ENCODE measurements at places on chromosomes 16 and 17.

DNA sequence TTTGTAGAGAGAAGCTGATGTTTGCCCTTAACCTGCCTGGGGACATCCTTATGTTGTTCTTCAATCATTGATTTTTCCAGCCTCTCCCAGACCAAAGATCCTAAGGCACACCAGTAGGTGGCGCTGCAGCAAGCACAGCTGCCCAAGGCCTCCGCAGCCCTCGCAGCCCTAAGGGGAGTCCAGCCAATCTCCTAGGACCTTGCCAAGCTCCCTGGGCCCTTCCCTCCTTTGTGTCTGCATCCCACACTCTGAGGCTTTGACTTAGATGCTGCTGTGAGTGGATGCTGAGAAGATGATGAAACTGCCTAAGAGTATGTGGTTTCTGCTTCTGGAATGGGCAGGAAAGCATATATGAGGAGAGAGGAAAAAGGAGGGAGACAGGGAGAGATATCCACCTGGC lies 47.1 kb downstream of the SPACA3 start:
- H3K4me1 ChIP-seq = no peaks in the 10 kb centered on the region
- no peak overlapping the region for H3K4me3 ChIP-seq
- H3K27ac ChIP-seq = no peak overlapping the region
- H3K36me3 ChIP-seq = no peaks in the 10 kb centered on the region

DNA sequence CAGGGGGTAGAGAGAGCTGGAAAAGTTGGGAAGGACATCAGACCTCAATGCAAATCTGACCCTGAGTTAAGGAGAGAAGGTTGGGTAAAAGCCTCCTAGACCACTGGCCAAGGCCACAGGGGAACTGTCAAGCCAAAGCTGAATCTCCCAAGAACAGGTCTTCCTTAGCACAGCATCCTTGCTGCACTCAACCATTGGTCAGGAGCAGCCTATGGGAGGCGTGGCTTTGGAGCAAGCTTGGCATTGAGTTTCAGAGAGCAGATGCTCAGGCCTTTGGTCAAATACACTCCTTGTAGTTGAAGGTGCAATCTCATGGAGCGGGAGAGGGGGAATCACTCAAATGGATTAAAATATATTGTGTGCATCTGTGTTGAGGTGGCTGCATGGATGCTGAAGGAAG lies 21.8 kb downstream of the SOX9 start:
- H3K27me3 ChIP-seq = no peaks in the 10 kb centered on the region
- H3K36me3 ChIP-seq = no peaks in the 10 kb centered on the region
- peaks cover 5% of the 10 kb centered on the region for H3K4me1 ChIP-seq
- DNase-seq = no peak
- no peak overlapping the region for H3K27ac ChIP-seq

GRCh38 chr17:78438694-78439325 lies 60.4 kb downstream of the PGS1 start:
- H3K36me3 ChIP-seq = no peaks in the 10 kb centered on the region
- H3K4me1 ChIP-seq = peaks cover 7% of the 10 kb centered on the region
- no peak for DNase-seq
- no peak overlapping the region for H3K27ac ChIP-seq

GRCh38 chr16:3608069-3608468 lies 3.3 kb downstream of the SLX4 start:
- H3K27ac ChIP-seq = no peak overlapping the region
- H3K36me3 ChIP-seq = peaks cover 5% of the 10 kb centered on the region
- H3K4me1 ChIP-seq = peaks cover 6% of the 10 kb centered on the region
- no peaks in the 10 kb centered on the region for H3K27me3 ChIP-seq
- H3K4me3 ChIP-seq = no peak overlapping the region

DNA sequence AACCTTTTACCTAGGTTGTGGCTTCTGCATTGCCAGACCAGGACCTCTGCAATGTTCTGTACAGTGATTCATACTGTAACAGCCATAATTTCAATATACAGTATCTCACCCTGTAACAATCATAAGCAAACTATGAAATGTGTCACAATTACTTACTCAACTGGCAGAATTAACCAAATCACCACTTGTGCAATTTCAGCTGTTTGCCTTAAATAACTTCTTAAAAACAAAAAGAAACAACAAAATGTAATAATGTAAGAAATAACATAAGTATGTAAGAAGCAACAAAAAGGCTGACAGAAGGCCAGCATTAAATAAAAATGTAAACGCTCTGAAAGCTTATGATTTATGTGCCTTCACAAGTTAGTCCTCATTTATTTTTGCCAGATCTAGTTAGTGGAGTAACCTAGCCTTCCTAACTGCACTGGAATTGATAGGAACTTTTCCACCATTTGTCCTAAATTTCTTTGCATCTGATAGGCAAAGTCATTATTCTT lies 96.9 kb downstream of the SKAP1 start:
- no peaks in the 10 kb centered on the region for H3K4me1 ChIP-seq
- H3K4me3 ChIP-seq = no peak overlapping the region
- no peak overlapping the region for H3K27ac ChIP-seq

- H3K27ac ChIP-seq = no peak overlapping the region
- H3K36me3 ChIP-seq = no peaks in the 10 kb centered on the region
- H3K4me1 ChIP-seq = peaks cover 9% of the 10 kb centered on the region
- peak; percentile 29 for DNase-seq
Measured at GRCh38 chr16:66660422-66661209, 35.9 kb downstream of the CMTM4 start.

GRCh38 chr17:59287452-59287851 lies 44.0 kb upstream of the YPEL2 start:
- no peak overlapping the region for H3K27ac ChIP-seq
- no peak overlapping the region for H3K4me3 ChIP-seq
- H3K4me1 ChIP-seq = no peaks in the 10 kb centered on the region
- H3K36me3 ChIP-seq = no peaks in the 10 kb centered on the region
- no peaks in the 10 kb centered on the region for H3K27me3 ChIP-seq

GRCh38 chr16:70250748-70251628 lies 752 bp downstream of the EXOSC6 start:
- H3K4me3 ChIP-seq = peak overlapping the region; percentile 100
- peak overlapping the region; percentile 92 for H3K27ac ChIP-seq
- H3K36me3 ChIP-seq = peaks cover 61% of the 10 kb centered on the region
- DNase-seq = peak; percentile 45
- no peaks in the 10 kb centered on the region for H3K27me3 ChIP-seq
- no peaks in the 10 kb centered on the region for H3K4me1 ChIP-seq

DNA sequence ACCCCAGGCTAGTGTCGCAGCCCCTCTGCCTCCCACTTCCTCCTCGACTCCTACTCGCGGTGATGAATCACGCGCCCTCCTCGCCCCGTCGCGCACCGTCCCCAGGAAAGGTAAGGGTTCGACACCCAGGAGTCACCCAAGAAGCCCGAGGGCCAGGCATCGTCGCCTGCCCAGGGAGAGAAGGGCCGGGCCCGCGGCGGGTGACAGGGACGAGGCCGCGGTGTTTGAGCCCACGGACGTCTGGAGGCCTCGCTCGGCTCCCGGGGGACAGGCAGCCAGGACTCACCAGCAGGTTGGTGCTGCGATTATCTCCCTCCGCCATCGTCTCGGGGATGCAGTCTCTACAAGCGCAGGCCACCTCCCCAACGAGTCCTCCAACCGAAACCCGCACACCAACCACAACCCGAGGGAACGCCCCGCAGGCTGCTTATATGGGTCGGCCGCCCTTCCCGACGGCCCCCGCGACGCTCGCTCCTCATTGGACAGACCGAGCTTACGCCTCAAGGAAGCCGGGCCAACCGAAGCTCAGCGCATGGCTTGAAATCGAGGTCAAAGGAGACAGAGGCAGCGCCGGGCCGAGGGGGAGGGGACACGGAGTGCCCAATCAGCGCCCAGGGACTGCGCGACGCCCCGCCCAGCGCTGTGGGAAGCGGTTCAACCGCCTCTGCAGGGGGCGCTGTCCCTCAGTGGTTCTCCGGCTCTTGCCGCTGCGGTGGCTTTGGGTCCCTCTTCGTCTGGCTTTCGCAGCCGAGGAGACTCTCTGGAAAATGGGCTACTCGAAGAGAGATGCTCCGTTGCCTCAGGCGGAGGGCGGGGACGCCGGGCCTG lies at the start of gene ARL6IP1:
TSS of gene ARL6IP1 (minus strand) at position 405 of the 828 bp plus-strand sequence. CDS start at position 322, 83 bp downstream.
- H3K27ac ChIP-seq = peak within 1 kb of the TSS; percentile 95
- peak within 1 kb of the TSS; percentile 95 for H3K4me3 ChIP-seq
- peaks cover 4% of the 10 kb centered on the region for H3K36me3 ChIP-seq

Data from neuronal stem cell (in vitro differentiated cells).